Sigmoid colon (tissue), 7 donors: ENCODE measurements at places on chromosomes 2 and 18. TPM values are rescaled to one million over a fixed set of nuclear protein-coding genes. Genes with fewer than 3 reads are reported as not detected.

DNA sequence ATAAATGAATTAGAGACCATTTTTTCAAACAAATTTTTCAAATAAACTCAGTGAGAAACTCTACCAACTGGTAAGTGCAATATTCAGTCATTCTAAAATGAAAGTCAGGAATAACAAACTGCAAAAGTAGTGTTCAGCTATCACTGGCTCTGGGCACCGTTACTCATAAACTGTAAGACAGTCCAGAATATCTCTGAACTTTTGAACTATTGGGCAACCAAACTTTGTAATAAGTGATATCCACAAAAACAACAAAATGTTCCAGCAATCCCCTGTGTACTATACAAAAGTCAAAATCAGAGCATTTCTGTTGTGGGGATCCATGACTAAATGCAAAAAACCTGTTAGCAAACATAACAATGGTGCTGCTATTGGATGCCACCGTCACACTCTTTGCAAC is 56.3 kb downstream of the SLC25A12 start:
- DNase-seq, result no peak

DNA sequence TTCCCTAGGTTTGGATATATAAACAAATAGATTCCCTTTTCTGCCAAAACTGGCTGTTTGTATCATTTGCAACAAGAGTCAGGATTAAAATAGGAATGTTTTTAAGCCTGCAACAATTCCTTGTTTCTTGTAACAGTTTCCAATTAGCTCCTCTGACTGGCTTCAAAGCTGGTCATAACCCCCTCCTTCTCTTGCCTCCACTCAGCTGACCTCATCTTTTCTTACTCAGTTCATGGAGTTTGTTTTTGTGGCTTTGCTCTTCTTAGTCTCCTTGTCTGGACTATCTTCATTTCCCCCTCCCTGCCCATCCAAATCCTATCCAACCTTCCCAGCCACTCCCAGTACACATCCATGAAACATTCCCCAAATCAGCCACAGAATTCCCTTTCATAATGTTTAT is 14.3 kb upstream of the RAPH1 start:
- no peak for DNase-seq

DNA sequence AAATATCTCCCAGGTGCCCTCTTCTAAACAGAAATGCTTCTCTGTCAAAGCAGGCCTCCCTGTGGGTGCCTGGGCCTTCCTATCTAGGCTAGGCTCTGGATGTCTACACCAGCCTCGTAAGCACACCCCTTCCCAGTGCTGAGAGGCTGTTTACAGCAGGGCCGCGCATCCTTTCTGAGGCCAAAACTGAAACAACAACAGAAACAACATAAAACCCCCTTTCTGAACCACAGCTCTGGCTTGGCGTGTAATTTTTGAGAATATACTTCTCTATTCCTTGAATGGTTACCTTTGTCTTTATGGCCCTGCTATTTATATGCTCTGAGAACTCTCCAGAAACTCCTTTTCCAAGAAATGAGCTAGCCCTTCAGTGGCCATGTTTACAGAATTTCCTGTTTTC is 118.4 kb downstream of the BCL2L11 start:
- DNase-seq, result no peak

- no peak for DNase-seq
Observed at GRCh38 chr2:105544591-105545377, 145.9 kb upstream of the FHL2 start.

- no peak for DNase-seq
Observed at GRCh38 chr2:228699400-228699799, 517.9 kb upstream of the SPHKAP start.

DNA sequence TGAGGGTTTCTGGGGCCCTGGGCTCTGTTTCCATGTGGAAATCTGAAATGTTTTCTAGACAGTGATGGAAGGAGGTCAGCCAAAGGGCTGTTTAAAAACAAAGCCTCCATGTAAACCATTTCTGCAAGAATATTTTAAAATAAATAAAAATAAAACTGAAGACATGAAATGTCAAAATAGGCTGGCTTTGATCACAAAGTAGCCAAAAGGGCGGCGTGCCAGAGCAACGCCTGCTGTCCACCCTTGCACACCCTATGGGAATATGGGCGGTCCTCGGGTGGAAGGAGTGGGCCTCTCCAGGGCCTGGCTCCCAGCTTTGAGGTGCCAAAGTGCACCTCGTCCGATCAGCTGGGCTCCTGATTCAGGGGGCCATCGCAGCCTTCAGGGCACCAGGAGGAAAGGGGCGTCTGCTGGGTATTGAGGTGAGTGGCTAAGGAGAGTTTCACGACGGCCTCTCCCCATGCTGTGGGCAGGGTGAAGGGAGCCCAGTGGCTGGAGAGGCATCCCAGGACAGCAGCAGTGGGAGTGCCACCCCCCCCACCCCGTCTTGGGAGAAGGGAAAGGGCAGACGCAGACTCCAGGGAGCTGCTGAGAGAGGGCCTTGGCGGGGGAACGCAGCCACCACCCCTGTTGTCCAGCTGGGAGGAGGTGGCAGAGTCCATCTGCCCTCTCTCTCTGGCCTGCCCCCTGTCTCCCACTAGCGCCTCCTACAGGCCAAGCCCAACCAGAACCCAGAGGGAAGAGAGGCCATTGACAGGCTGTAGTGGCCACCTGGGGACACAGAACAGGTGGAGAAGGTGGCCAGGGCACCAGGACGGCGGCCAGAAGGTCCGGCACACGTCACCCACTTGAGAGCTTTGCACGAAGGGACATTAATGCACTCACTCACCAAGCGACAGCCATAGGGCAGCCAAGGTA is 5.7 kb upstream of the ERFE start:
- no peak for DNase-seq

GRCh38 chr2:86054535-86055082 is 51.1 kb downstream of the POLR1A start:
- peak; percentile 50 for DNase-seq

DNA sequence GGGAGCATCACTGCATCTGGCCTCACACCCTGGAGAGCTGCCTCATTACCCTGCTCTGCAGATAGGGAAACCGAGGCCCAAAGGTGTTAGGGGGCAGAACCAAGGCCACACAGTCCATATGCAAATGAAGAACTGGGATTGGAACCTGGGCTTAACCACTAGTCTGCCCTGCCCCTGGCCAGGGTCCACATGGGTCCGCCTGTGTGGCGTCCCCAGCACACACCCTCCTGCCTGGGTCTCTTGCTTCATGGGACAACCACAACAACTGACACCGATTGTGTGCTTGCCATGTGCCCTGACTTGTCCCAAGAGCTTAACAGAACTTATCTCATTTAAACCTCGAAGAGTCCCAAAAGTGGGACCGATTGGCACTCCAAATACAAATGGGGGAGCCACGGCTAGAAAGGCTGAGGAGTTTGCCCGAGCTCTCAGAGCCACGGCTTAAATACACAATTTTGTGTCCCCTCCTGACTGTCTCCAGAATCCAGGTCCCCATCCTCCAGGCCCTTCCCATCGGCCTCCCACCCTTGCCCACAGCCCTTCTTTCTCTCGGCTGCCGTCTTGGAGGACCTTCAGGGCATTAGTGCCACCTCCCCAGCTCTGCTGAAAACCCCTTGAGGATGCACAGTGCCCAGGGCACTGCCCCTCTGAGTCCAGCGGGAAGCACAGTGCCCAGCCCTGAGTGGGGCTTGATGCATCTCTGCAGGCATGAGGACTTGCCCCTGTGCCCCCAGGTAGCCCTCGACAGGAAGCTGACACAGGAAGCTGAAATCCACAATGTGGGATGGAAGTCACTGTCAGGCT is 5.8 kb upstream of the DUSP2 start:
- DNase-seq, result peak; percentile 46

Gene DPP10
- 0.67 TPM for polyA plus RNA-seq

Gene INPP5D
- polyA plus RNA-seq, result 4.2 TPM

Gene BIRC6
- 29.8 TPM for polyA plus RNA-seq
